NCI-H2227 treated with DMSO at 0.1 percent for 48 hours (cell line): ENCODE measurements at places on chromosomes 4 and X.

DNA sequence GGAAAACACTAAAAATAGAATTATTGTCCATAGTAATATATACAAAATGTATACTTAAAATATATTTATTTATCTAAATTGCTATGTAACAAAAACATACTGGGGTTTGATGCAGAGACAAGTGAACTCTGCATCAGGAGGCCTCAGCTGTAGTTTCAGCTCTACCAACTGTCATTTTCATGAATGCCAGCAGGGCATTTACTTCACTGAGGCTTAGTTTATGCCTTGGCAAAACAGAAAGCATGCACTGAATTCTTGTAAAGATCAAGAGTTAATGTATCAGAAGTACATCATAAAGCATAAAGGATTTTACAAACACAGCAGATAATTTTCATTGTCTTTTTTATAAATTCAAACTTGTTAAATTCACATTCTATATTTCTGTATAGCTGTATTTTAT is 577.0 kb downstream of the C4orf33 start:
- no peak for DNase-seq

DNA sequence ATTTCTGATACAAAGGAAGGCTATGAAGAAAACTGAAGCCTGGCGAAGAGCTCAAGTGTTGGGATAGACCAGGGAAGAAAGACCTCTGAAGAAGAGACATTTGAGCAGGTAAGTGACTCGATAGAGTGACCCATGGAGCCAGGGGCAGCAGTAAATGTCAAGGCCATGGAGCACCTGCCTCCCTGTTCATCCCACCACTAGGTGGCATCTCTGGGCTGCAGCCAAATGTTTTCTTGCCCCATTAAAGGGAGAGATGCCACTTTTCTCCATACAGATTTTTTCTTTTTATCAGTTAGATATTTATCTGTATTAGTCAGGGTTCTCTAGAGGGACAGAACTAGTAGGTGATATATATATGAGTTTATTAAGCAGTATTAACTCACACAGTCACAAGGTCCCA is 4.9 kb upstream of the ZNF81 start:
- peak; percentile 33 for DNase-seq

- DNase-seq = no peak
These were observed 169.9 kb downstream of the SLIT2 start for GRCh38 chr4:20421603-20421985.

DNA sequence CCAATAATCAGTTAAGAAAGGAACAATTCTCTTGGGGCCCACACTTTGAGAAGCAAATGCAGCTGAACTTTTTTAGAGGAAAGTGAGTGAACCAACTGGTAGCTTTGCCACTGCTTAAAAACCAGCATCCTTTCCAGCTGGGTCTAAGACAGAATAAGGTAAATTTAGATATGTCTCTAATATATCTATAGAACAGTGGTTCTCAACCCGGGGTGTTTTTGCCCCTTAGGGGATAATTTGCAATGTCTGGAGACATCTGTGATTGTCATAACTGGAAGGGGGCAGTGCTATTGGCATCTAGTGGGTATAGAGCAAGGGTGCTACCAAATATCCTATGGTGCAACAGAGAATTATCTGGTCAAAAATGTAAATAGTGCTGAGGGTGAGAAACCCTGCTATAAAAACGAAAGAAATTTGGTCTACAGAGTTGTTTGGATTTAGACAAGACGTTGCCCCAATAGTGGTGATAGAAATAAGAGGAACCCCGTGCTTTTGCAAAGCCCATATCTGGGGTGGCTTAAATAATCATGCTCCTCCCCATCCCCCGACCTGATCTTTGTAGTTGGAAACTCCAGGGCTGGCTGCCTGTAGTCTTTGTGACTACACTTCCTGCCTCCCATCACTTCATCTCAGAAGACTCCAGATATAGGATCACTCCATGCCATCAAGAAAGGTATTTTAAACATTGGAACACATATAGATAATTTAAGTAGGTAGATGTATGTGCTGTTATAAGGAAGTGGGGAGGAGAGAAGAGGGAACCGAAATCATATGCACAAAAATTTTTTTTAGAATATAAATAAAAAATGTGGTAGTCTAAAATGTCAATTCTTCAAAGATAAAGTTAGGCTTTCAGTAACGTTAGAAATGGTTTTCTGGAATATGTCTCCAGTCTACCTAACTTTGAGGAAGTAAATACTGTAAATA is at the start of gene TLR7:
Gene TLR7, plus strand, starts transcription at position 622 of the 927 bp plus-strand sequence. CDS start 507 bp downstream, outside the sequence.
- no peak for DNase-seq

DNA sequence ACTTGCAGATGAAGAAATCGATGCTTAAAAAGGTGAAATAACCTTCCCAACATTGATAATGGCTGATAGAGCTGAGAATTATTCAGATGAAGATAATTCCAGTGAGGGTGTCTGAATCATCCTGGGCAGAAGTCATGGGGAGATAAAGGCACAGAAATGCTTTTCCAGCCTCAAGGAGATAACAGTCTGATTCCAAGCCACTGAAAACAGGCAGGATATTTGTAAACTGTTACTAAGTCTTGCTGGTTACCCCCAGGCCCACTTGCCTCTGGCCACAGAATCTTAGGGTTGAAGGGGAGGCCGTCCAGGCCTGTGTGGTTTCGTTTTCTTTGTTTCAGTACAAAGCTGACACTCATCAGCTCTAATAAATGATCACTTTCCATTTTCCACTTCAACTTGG is 158.5 kb downstream of the SH3KBP1 start:
- no peak for DNase-seq

DNA sequence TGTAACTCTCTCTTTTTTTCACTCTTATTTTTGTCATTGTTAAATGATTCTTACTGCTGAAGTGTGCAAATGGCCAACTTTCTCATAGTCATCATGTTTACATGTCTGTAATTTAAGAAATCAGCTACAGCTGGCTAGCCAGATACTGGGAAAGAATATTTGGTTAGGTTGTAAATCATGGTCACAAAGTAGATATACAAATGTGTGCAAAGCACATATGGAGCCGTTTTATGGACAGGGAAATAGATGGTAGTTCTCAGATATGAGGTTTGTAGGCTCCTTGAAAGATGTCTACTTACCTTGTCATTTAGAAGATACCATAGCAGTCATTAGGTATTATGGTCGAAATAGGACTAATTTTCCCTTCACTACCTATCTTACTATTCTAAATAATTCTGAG is 430.4 kb downstream of the ADGRL3 start:
- DNase-seq = no peak
